ENCODE measurements at places on chromosomes 11 and 22. TPM values are rescaled to one million over a fixed set of nuclear protein-coding genes. Genes with fewer than 3 reads are reported as not detected.
A peak's percentile ranks its signal among the peaks of the same experiment; 100 is the strongest.

DNA sequence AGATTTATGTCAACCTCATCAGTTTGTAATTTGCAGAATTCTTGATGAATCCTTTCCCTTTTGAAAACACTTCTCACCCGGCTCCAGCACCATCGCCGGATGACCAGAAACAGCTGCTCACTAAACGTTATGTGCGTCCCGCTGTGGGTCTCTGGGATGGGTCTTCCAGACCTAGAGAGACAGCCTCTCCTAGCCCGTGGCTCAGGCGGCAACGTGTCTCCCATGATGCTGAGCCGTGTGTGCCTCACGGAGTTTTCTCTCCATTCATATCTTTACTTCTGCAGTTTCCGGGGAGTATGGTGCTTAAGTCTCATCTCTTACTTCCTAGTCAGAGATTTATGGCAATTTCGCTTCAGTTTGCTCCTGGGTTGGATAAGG is 25.0 kb upstream of the ACR start:
- DNase-seq = no peak

DNA sequence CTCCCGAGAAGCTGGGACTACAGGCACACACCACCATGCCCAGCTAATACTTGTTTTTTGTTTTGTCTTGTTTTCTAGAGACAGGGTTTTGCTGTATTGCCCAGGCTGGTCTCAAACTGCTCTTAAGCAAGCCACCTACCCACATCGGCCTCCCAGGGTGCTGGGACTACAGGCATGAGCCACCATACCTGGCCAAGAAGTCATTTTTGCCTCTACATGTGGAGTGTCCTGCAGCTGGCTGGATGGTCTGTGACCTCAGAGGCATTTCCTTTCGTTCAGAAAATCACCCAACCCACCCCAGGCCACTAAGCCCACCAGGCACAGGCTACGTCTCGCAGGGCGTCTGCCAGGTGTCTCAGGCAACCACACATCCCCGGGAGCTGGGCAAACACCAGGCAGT is 12.8 kb downstream of the SHANK2 start:
- no peak for DNase-seq

DNA sequence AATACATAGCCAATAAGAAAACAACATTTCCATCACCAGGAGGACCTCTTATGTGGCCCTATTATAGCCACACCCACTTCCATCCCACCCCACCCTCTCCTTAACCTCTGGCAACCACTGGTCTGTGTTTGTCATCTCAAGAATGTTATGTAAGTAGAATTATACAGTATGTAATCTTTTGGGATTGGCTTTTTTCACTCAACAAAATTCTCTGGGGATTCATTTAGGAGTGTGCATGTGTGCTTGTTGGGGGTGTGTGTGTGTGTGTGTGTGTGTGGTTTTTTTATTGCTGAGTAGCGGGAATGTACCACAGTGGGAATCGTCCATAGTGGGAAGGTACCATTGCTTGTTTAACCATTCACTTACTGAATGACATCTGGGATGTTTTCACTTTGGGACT is 5.2 kb downstream of the KCNJ5 start:
- DNase-seq = no peak

DNA sequence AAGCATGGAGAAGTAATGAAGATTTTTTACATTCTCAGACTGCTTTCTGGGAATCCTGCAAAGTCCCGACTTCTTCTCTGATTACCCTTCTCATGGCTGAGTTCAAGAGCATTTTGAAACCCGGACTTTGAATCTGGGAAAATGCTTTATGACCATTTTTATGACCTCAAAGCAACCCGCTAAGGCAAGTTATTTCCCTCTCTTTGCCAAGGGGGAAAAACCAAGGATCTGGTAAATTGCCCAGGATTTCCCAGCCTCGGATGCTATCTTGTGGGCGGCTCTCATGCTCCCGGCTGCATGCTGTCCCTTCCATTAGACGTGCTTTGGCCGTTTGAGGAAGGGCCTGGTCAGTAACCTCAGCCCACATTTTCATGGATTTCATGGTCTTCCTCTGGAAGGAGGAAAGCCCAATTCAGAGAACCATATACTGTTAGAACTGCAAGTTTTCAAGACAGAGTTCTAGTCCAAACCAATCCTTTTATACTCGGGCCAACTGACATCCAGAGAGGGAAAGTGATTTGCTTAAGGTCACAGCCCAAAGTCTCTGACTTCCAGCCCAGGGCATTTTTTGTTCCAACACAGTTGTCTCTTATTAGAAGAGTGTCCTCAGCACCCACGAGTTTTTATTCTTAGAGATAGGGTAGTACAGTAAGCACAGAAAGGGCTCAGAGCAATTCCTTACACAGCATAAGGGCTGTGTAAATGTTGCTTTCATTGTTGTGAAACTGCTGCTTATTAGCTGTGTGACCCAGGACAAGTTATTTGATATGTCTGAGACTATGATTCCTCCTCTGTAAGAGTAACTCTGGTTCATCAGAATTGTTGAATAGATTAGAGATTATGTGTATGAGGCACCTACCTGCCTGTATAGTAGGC is 77.4 kb downstream of the NAV2 start:
- no peak for DNase-seq

- no peak for DNase-seq
Observed at GRCh38 chr22:22880645-22881044, 7.0 kb upstream of the IGLL5 start.

DNA sequence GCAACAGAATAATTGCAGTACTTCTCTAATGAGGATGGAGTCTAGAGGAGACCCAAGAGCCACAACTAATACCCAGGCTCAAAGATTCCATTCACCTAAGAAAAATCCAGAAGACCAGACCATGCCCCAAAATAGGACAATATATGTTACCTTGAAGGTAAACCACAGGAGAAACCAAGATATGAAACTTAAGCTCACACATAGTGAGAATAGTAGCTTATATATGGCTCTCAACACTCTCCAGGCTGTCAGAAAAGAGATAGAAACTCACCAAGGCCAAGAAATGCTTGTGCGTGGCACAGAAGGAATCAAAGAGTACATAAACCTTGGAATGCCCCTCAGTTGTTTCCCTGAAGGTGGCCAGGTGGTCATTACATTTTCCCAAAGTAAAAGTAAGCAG is 9.1 kb downstream of the FAM111A start:
- DNase-seq = no peak

DNA sequence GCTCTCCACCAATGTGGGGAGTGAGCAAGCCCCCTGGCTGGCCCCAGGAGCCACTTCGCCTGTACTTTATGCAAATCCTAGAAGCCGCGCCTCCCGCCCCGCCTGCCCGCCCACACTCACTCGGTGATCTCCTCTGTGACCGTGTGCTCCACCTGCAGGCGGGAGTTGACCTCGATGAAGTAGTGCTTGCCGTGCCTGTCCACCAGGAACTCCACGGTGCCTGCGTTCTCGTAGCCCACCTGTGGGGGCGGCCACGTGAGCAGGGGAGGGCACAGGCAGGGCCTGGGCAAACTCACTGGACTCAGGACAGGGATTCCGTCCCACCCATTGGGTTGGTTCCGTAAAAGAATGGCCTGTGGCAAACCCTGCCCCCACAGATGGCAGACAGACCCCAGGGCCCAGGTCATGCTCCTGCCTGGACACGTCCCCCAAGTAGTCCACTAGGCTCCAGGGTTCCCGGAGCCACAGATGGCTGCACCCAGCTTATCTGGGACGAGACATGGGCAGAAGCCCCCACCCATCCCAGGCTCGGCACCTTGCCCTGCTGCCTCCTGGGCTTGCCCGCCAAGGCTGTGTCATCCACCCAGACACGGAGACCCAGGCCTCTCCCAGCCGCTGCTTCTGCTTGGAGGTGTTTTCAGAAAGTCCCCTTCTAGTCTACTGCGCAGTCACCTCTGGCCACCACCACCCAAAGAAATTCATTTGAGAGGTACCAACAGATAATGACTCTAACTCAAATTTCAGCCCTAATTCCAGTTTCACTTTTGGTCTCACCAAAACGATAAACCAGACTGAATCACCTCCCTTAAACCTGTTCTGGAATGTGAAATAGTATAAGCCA is 12.1 kb downstream of the LRFN4 start:
- peak; percentile 71 for DNase-seq

MPZL3 gene
- 8.7 TPM for total RNA-seq

CHRM1 gene
- total RNA-seq = 0.10 TPM

OR5AR1 gene
- total RNA-seq = not detected

ROBO4 gene
- total RNA-seq = not detected
